CD8-positive, alpha-beta memory T cell (primary cell): ENCODE measurements at places on chromosomes 16 and 17.

GRCh38 chr16:30407102-30407803, at the start of gene ZNF771:
ZNF771 (plus strand) TSS chr16:30407606; CDS start chr16:30408054, 448 bp downstream.
- peak; percentile 79 for DNase-seq

DNA sequence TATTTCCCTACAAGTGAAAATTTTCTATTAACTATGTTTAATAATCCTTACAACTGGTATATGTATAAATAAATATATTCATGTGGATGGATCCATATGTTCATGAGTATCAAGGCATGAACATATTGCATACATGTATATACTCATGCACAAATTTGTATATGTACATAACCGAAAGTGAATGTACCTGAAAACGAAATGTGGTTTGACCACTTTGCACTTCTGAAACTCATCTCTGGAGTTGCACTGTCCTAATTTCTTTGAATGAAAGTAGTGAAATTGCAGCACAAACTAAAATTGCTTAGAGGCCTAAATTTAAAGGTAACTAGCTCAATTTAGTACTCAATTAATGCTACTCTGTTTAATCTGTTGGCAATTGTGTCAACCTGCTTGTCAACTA, 27.4 kb upstream of the GNAO1 start:
- DNase-seq = no peak

- no peak for DNase-seq
Measured at GRCh38 chr16:3756113-3756512, 38.8 kb upstream of the TRAP1 start.

DNA sequence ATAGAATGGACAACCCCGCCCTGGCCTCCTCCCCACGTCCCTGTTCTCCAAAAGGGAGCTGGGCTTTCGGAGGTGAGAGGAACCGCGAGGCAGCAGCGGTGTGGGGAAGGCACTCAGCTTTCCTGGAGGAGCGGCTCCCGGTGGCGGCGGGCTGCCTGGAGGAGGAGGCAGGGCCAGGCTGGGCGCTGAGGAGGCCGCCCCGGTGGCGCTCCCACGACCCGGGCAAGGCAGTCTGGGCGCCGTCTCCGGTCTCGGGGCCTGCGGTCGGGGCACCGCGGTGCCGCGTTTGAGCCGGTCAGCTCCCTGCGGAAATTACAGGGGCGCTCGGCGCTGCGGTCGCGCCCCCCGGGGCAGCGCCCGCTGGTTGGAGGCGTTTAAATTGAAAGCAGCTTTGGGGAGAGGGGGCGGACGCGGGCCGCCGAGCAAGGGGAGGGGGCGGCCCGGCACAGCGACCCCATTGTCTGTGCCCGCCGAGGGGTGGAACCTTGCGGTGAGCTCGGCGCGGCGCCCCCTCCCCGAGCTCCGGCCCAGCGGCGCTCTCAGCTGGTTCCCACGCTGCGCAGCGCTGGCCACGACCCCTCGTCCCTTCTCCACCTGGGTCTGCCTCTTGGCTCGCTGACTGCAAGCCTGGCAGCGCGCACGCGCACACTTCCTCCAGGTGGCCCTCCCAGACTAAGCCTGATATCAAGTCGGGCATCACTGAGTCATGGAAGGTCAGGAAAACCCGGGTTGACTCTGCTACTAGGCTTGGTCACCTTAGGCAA, 58.7 kb upstream of the DLX4 start:
- DNase-seq = no peak

GRCh38 chr17:10192972-10193371, 5.4 kb downstream of the GAS7 start:
- DNase-seq = no peak

DNA sequence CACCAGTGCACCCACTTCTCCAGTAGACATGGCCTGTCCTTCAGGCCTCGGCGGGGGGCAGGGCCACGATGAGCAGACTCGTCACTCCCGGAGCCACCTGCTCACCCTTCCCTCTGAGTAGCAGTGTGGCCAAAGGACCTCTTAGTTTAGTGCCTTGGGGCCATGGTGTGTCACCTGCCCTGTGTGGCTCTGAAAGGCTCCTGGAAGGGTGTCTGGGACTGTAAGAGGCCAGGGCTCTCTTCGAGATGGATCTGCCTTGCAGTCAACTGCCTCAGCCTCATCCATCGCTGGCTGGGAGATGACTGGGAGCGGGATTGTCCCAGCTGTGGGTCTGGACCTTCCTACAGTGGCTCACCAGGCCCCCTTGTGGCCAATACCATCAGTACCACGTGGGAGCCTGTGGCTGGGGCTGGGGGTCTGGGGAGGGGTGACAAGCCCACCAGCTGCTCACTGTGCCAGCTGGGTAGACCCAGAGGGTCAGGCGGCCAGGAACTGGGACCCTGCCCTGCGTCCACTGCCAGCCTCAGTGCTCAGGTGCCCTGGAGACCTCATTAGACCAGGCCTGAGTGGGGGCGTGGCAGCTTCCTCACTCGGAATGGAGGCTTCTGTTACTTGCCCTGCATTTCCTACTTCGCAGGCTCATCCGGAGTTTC, 133.4 kb downstream of the OR1D5 start:
- DNase-seq = no peak

DNA sequence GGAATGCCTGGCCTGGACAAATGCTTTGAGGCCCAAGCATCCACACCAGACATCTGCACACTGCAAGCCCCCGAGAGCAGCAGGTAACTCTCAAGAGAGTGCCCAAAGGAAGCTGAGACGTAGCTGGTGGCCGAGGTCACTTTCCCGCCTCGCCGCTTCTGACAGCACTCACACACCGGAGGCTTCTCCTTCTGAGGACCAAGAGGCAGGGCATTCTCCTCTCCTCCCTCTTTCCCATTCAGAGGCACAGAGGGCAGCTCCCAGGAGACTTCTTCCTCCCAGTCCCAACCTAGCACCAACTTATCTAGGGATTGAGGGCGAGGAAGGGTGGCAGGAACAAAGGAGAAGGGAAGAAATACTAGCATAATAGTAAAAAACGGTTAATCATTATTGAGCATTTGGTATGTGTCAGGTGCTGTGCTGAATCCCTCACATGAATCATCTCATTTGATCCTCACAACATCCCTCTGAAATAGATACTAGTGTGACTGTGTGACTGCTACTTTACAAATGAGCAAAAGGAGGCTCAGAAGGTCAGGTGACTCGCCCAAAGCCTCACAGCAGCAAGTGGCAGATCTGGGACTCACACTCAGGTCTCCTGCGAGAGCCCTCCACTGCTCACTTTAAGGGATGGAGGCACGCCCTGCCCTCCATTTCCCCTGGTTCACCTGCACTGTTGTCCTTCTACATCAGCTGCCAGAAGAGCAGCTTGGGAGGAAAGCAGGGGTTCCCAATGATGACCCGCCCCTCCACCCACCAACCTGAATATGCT, 41.8 kb downstream of the MYO18A start:
- peak; percentile 26 for DNase-seq

DNA sequence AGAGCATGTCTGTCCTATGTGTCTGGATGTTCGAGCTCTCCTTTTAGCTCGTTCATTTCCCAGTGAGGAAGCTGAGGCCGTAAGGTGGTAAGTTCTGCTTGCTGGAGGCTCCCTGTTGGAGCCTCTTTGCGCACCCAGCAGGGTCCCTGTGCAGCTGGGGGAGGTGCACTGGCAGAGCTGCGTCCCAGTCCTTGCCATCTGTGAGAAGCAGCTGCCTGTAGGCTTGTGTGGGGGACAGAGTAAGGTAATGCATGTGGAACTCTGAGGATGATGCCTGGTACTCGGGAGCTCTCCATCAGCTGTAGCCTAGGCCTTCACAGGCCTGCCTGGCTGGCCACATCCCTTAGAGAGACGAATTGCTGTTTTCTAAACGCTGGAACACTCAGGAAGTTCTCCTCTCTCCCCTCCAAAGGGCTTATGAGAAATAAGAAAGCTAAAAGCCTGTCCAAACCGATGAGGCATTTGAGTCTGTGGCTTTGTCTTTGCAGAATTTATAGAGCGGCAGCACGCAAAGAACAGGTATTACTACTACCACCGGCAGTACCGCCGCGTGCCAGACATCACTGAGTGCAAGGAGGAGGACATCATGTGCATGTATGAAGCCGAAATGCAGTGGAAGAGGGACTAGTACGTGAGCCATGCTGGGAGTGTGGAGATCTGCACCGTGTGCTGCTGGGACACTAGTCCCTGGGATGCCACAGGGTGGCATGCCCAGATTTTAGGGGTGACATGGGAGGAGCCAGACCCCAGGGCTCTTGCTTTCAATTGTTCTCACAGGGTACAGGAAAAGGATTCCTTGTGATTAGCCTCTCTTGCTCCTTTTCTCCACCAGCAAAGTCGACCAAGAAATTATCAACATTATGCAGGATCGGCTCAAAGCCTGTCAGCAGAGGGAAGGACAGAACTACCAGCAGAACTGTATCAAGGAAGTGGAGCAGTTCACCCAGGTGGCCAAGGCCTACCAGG, 1.6 kb downstream of the NDUFB10 start:
- DNase-seq = no peak

DNA sequence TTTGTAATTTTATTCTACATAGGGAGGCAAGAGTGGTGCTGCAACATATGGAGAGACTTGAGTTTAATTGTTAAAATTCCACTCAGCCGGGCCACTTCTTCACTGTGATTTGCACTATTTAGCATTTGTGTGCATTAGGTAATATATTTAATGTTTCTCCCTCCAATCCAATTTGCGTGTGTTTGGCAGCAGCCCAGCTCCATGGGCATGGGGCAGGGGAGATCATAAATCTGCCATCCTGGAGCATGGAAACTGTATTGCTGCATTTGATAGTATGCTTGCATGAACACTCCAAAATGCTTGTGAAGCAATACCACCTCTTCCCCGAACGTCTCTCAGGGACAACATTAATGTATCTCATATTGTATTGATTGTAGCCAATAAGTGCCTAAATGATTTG, 339.1 kb upstream of the RBFOX1 start:
- DNase-seq = no peak

DNA sequence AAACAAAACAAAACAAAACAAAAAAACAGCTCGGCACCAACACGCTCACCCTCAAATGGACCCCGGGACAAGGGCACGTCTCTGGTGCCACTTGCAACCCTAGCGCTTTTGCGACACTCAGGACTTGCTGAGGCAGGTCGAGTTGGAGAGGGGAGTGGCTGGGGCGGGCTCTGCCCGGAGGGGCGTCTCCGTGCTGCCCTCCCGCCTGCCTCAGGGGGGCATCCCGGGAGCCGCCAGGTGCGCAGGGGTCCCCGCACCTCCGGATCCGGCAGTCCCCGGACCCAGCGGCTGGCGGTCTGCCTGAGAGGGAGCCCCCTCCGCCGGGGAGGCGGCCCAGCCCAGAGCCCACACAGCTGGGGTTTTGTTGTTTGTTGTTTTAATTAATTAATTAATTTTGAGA, at the start of gene SLC52A1:
Gene SLC52A1 (minus strand): TSS at position 112 of the 400 bp plus-strand sequence. CDS start 820 bp downstream, outside the sequence.
- DNase-seq = no peak
